ENCODE measurements at places on chromosomes 3 and 15. TPM values are rescaled to one million over a fixed set of nuclear protein-coding genes. Genes with fewer than 3 reads are reported as not detected.
A peak's percentile ranks its signal among the peaks of the same experiment; 100 is the strongest.

GRCh38 chr3:147336543-147337278, 69.6 kb downstream of the ZIC4 start:
- no peak for DNase-seq

FES gene
- 10.0 TPM for total RNA-seq

- peak; percentile 59 for DNase-seq
Measured at GRCh38 chr3:42014921-42015533, 53.1 kb upstream of the ULK4 start.

DNA sequence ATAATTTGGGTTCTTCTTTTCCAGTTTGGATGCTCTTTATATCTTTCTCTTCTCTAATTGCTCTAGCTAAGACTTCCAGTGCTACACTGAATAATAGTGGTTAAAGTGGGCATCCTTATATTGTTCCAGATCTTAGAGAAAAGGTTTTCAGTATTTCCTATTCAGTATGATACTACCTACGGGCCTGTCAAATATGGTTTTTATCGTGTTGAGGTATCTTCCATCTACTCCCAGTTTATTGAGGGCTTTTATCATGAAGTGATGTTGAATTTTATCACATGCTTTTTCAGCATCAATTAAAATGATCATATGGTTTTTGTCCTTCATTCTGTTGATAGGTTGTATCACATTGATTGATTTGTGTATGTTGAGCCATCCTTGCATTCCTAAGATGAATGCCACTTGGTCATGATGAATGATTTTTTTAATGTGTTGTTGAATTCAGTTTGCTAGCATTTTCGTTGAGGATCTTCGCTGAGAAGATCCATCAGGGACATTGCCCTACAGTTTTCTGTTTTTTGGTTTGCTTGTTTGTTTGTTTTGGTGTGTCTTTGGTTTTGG, 3.0 kb upstream of the LRRC34 start:
- no peak for DNase-seq

- DNase-seq: no peak
Measured at GRCh38 chr3:46574881-46575576, 8.9 kb upstream of the LRRC2 start.

DNA sequence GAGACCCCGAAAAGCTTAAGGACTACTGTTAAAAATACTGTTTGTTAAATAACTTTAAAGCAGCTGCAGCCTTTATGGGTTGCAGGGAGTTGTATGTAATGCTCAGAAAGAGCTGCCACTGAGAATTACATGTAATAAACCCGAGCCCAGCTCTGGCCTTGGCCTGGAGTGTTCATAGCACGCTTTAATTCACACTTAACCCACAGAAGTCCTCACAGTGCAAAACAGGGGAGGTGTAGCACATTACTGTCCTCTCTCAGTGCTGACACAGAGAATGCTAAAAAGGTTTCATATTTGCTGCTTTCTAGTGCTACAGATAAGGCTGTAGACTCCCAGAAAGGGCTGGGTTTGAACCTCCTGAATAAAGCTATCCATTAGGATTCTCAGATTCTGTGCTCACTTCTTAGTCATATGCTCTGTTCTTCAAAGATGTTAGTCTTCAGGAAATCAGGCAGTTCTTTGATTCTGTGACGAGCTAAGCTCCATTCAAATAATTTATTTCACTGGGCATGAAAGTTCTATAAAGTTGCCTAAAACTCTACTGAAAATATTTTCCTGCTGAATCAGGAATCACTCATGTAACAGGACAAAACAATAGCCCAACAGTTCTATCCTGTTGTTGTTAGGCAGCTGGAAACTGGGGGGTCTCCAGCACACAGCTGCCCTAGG, 108.0 kb downstream of the SENP2 start:
- no peak for DNase-seq

DNA sequence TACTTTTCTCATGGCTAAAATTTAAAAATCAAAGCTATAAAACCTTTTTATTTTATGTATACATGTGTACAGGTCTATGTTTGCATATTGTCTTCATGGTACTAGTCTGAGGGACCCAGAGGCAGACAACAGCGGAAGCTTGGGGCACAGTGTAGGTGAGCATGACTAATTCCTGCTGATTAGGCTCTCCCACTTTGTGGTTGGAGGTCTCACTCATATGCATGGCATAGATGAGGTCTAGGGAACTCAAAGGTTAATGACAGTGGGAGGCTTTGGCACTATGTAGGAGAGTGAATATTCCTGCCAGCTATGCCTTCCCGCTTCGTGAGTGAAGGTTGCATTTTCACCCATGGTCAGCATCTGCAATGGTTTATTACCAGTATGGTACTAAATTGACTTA, 47.5 kb upstream of the AADACL2 start:
- no peak for DNase-seq

GRCh38 chr3:72247645-72248388, 462.9 kb upstream of the PROK2 start:
- no peak for DNase-seq

GRCh38 chr3:193129607-193130006, 111.4 kb upstream of the PLAAT1 start:
- no peak for DNase-seq

- DNase-seq: no peak
Measured at GRCh38 chr15:68363353-68363752, 68.6 kb downstream of the ITGA11 start.

DNA sequence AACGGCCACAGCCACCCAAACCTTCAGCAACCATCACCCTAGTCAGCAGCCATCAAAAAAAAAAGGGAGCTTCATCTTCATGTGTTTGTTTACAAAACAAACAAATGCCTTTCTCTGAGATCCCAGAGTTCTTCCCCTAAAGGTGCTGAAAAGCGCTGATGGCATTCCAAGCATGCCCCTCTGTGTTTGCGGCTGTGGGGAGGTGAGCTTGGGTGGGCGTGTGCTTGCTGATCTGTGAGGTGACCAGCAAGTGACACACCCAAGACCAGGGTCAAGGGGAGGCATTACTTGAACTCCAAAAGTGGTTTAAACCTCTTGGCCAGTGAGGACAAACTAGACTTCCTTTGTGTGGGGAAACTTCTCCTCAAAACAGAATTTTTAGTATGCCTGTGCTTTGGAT, 81.5 kb downstream of the DHX36 start:
- DNase-seq: no peak

GRCh38 chr3:23612296-23612891, 193.4 kb upstream of the UBE2E1 start:
- DNase-seq: peak; percentile 33

GRCh38 chr3:58555203-58555602, 18.2 kb upstream of the ACOX2 start:
- DNase-seq: no peak
